ENCODE measurements at places on chromosomes 7 and 10.

DNA sequence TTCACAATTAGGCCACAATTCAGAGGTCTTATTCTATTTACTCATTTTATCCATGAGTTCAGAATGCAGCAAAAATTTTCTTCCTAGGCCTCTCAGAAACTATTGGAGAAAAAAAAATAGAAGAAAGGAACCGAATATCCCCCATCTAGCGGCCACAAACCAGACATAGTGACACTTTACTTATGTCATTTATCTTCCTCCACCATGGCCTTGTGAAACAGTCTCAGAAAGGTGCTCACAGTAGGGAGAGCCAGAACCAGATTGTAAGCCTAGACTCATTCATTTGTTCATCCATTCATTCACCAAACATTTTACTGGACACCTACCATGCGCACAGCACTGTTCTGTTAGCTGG lies 16.0 kb downstream of the CREB3L2 start:
- no peak for DNase-seq

GRCh38 chr7:139403601-139404000 lies 43.9 kb downstream of the LUC7L2 start:
- no peak for DNase-seq

- no peak for DNase-seq
Observed at GRCh38 chr10:89051593-89051992, 61.0 kb downstream of the FAS start.

DNA sequence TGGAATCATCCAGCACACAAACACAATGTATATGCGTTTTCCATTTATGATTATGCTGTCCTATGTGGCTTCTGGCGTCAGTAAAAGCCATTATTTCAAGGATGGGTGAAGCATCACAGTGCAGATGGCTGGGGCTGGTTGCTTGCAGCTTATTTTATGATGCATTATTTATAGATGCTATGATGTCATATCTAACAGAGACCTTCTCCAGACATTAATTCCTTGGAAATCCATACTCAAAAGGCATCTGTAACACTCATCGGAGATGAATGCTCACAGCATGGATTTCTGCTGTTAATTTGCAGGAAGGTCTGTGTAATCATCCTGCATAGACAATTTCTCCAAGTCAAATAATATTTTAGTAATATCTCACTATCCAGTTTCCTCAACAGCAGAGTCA lies 7.2 kb downstream of the RGS10 start:
- no peak for DNase-seq

DNA sequence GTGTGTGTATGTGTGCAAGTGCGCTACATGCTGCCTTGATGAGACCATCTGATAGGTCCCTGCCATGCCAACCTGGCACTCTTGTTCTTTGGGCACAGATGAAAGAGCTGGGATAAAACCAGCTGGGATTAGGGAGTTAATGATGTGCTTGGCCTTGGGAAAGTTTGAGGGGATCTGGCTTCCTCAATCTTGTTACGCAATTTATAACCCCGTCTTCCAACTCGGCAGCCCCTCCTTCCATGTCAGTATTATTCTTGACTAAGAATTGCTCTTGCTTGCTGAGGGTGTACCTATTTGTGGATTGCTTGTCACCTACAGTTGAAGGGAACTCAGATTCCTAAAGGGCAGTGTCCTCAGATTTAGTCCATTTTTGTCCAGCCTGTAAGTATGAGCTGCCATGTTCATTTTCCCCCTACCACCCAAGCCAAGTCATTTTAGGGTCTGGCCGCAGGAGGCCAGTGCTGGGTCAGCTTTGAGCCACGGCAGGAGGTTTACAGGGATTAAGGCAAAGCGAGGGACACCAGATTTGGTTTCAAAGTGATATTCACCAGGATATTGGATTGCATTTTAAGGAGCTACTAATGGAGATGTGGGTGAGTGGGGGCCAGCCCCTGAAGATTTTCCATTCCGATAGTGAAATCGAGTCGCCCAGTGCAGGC lies 34.1 kb upstream of the KCNMA1 start:
- DNase-seq, result no peak

- DNase-seq, result no peak
Observed at GRCh38 chr7:2717293-2718261, 29.6 kb downstream of the AMZ1 start.

GRCh38 chr7:97006055-97006815 lies 882 bp downstream of the DLX6 start:
- DNase-seq, result no peak

DNA sequence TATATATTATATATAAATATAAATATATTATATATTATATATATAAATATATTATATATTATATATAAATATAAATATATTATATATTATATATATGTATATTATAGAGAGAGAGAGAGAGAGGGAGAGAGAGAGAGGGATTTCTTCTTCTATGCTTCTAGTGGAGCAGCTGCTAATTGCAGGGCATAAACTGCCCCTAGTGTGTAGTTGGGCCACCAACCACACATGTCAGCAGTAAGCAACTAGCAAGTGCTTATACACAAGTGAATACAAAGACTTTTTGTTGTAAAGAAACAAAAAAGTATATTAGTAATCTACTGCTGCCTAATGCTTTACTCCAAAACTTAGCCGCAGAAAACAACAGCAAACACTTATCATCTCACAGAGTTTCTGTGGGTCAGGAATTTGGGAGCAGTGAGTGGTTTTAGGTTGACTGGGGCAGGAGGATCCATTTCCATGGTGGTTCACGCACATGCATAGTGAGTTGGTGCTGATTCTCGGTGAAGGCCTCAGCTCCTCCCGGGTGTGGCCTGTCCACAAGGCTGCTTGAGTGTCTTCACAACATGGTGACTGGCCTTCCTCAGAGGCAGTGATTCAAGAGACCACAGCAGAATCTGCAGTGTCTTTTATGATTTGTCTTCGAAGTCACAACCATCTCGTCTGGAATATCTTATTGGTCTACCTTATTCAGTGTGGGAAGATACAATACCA lies 25.5 kb upstream of the BAG3 start:
- DNase-seq, result no peak

- no peak for DNase-seq
Observed at GRCh38 chr10:15723803-15724202, 4.1 kb upstream of the ITGA8 start.

GRCh38 chr7:29167721-29168120 lies 21.4 kb upstream of the CPVL start:
- DNase-seq, result no peak

- no peak for DNase-seq
Observed at GRCh38 chr7:27163288-27164044, 1.9 kb downstream of the HOXA9 start.

DNA sequence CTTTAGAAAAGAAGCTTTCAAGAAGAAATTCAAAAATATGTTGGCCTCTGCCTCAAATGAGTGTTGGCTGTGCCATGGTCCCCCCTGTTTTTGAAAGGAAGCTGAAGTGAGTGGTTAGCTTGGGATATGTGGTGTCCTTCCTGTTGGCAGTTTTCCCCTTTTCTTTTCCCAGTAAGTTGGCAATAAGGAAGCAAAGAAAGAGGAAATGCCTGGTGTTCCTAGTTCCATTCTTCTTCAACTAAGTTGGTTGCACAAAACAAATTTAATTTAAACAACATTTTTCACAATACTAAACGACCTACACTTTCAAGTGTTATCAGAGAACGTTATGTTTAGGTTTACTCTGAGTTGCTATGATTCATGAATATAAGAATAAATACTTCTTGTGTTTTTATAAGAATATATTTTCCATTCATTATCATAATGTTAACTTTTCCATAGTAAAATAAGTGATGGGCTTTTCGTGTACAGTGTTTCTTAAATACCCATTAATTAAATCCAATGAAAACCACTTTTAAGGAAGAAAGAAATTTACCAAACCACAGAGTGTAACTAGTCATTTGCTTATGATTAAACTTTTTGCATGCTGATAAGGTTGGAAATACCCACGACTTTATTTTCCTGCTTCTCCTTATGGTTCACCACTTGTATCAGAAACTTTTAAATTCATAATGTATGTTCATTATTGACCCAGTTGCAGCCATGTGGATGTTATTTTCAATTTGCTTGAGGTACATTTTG lies 7.7 kb downstream of the HDAC9 start:
- DNase-seq, result no peak

- no peak for DNase-seq
Observed at GRCh38 chr10:94035982-94036765, 42.4 kb downstream of the PLCE1 start.

DNA sequence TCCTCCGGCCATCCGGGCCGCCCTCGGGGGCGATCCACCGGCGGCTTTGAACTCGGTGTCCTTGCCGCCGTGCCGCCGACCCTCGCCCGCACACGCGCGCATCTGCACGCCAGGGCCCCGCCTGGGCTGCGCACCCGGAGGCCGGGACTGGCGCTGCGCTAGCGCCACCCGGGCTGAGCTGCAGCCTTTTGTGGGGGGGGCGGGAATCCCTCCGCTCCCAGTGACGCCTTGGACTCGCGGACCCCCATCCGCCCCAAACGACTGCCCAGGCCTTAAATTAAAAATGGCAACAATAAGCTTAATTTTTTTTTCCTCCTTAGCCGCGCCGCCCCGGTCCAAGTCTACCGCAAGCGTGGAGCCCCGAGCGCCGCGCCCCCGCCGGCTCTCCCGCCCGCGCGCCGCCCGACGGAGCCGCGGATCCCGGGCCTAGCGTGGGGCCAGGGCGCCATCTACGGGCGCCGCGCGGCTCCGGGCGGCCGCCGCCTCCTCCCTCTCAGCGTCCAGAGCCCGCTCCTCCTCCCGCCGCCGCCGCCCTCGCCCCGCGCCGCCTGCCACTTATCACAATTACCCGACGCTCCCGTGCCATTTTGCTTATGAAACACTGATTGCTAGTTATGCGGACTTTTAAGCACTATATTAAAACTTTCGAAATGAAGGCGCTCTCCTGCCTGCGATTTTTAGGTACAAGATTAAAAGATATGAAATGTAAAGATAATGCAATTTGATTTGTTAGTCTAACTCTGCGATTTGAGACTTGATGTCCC lies 7.5 kb upstream of the EBF3 start:
- DNase-seq, result no peak

DNA sequence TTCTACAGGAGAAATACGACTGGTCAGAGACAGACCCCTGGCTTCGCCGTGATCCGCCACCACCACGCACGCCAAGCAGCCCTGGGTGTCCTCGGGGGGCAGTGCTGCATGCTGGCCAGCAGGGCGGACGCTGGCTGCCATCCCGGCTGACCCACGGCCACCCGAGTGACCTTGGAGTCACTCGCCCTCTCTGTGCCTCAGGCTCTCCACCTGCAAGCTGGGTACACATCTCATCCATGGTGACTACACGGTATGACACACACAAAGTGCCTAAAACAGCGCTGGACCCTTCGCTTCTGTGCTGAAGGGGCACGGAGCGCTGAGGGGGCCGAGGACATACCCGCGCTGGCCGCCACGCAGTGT lies 62.0 kb upstream of the RNF32 start:
- DNase-seq, result no peak

GRCh38 chr10:127299956-127300689 lies 103.7 kb upstream of the INSYN2A start:
- no peak for DNase-seq

DNA sequence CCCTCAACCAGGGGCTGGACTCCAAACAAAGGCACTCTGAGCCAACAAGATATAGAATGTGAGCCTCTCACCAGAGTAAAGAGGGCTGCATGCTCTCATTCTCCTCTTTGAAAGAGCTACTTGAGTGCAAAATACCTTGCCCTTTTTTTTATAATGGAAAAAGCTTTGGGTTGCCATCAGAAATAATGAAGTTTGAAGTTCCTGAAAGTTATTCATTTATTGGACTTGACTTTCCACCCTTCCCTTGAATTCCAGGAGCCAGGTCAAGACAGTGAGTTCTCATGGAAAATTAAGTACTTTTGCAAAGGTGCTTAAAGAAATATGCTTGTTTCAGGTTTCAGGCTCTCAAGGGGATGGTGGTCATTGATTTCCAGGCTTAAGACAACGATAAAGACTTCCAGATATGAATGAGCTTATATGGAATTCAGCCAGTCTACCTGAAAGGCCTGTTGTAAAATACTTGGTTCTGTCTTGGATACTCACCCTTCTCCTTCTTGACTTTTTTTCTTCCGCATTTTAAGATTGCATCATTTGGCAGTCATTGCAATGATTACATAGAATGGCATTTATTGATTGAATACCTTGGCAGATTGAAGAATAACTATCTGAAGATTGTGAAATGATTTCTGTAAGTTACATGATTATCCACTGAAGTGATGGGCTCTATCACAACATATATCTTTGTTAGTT lies 696.4 kb downstream of the INHBA start:
- no peak for DNase-seq

DNA sequence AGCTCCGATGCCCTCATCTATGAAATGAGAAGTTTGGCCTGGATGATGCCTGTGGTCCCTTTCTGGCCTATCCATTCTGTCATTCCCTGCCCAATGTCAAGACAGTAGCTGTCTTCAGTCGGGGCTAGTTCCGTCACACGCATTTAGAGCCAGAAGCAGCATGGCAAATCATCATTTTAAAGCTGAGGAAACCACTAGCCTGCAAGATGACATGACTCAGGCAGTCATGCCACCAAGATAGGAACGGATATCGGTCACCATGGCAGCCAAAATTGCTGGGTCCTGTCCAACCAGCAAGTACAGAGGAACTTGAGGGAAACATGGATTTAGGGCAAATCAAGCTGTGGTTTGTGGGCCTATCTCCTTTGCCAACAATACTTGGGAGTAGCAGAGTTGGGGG lies 64.5 kb upstream of the MRLN start:
- no peak for DNase-seq

GRCh38 chr10:95693071-95693667 lies 558 bp downstream of the TCTN3 start:
- DNase-seq, result no peak

GRCh38 chr10:82212753-82213152 lies 337.8 kb downstream of the NRG3 start:
- DNase-seq, result no peak

- no peak for DNase-seq
Observed at GRCh38 chr7:15848901-15849300, 162.4 kb upstream of the MEOX2 start.

DNA sequence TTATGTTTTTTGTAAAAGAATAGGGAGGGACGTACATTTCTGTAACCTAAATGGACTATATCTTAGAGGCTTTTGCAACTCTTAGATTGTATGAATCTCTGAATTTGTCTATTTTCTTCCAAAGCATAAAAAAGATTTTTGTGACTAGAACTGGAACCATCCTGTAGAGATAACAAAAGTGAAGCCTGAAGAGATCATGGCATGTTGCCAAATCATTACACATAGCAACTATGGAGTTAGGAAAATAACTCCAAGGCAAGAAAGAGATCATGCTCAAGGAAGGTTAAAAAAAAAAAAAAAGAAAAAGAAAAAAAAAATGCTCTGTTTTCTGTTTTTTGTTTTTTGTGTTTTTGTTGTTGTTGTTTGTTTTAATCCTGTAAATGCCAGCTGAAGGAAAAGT lies 567.7 kb upstream of the ZWINT start:
- no peak for DNase-seq

DNA sequence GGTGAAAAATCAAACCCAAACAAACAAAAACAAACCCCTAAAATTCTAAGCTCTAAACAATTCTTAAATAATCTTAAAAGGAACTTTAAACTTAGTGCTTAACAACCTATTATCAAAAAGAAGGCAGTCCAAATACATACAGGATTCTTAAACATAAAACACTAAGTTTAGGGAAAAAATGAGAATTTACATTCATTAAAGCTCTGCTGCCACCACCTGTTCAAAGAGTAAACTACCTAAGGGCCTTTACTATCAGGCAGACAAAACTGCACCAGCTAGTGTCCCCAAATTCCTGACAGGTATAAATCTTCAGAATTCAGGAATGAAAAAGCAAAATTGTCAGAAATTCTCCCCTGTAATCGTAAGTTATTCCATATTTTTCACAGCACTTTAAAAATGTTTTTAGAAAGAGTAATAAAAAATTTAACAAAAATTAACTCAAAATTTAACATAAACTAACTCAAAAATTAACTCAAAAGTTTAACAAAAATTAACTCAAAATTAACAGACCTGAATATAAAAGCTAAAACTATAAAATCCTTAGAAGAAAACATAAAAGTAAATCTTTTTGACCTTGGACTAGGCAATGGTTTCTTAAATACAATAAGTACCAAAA lies 55.1 kb downstream of the PDZD8 start:
- DNase-seq, result peak; percentile 13
